ENCODE measurements at places on chromosomes 2 and 18.

- DNase-seq = no peak
Observed at GRCh38 chr2:237754182-237754581, 44.4 kb upstream of the RBM44 start.

DNA sequence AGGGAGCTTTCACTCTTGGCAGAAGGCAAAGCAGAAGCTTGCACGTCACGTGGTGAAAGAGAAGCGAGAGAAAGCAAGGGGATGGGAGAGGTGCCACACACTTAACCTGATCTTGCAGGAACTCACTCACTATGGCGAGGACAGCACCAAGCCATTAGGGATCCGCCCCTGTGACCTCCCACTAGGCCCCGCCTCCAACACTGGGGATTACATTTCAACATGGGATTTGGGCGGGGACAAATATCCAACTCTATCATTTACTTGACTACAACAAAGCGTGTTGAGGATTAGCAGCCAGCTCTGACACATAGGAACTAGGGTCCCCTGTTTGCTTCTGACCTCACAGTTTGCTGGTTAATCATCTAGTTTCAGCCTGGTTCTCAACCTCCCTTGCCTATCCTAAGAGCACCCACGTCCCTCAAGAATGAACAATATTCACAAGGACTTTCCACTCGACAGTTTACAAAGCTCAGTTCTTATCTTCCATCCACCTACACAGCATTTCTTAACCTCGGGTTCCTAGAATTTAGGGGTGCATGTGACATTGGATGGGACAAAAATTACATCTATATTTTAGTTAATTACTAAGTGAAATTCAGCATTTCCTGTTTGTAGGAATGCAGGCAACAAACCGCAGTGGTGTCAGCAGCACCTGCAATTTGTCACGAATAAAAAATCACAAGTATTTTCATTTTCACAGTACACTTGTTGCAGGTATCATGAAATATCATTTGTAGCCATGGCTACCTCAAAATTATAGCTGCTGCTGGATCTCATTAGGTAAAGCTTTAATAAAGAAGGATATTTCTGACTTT is 36.0 kb downstream of the LBH start:
- no peak for DNase-seq

DNA sequence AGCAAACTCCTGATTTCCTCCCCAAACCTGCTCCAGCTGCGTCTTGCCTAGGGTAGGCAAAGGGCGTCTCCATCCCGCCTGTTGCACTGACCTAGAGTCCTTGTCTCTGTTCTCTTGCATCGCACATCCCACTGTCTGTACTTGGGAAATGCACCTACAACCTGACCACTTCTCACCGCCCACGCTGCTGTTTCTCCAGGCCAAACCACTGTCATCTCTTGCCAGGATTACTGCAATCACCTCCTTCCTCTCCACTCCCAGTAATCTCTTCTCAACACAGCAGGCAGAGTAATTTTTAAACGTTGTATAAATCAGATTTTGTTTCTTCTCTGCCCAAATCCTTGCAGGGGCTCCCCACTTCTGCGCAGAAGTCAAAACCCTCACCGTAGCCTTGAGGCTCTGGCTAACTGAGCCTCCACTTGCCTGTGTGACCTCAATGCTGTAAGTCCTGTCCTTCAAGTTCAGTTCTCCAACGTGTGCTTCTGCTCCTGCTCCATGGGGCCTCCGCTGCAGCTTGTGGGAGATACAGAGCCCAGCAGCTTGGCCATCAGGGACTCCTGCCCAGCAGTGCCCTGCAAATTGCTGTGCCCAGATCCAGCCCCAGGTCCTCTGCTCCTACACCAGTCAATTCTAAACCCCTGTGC is 27.7 kb upstream of the SEMA4C start:
- DNase-seq = no peak

DNA sequence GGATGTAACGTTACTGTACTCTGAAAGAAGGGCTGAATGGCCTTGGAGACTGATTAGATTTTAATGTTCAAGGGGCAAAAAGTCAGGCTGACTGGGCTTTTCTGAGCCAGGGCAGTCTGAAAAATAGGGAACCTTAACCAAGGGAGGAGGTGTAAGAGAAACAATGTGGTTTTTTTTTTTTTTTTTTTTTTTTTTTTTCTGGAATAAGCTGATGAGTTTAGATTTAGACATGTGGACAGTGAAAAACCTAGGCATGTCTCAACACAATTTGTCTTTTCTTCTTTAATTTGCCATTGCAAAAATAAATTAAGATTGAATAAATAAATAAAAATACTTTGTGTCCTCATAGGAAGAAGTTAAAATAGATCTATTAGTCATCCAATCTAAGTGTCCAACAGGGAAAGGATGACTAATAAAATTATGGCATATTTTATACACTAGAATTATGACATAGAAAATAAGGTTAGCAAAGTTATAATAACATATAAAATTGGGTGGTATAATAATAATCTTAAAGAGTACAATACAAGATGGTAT is 237.6 kb upstream of the TRIB2 start:
- no peak for DNase-seq

DNA sequence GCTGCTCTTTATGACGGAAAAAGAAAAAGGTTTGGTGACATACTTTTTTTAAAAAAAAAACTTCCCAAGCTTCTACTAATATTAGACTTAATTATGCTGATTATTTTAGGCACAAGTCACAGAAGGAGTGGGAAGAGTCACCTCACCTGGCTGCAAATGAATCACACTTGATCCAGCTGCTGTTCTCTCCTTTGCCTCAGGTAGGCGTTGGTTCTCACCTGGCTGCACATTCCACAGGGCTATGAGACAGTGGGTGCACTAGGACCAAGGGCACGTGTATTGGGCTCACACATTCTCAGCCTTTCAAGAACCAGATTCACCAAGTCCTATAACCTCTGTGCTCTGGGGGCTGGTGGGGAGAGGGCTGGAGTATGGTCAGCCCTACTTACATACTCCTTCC is 93.3 kb downstream of the TGFA start:
- DNase-seq = no peak

- DNase-seq = no peak
Observed at GRCh38 chr18:55433648-55434047, 154.3 kb downstream of the TCF4 start.

GRCh38 chr2:21195326-21195725 is 71.6 kb downstream of the TDRD15 start:
- no peak for DNase-seq

DNA sequence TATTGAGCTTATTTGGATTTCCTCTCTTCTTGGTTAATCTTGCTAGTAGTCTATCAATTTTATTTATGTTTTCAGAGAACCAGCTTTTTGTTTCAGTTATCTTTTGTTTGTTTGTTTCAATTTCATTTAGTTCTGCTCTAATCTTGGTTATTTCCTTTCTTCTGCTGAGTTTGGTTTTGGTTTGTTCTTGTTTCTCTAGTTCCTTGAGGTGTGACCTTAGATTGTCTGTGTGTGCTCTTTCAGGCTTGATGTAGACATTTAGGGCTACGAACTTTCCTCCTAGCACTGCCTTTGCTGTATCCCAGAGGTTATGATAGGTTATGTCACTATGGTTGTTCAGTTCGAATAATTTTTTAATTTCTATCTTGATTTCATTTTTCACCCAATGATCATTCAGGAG is 141.6 kb downstream of the ZNF236 start:
- no peak for DNase-seq

GRCh38 chr2:143946436-143947391 is 573.2 kb downstream of the ZEB2 start:
- no peak for DNase-seq

- DNase-seq = no peak
Observed at GRCh38 chr2:85396531-85397470, 13.4 kb downstream of the CAPG start.

- DNase-seq = no peak
Observed at GRCh38 chr18:63773551-63773950, 1.7 kb upstream of the SERPINB7 start.

GRCh38 chr2:226902041-226902966 is 66.5 kb downstream of the RHBDD1 start:
- no peak for DNase-seq

GRCh38 chr18:12839057-12839525 is 44.9 kb downstream of the PTPN2 start:
- DNase-seq = no peak

DNA sequence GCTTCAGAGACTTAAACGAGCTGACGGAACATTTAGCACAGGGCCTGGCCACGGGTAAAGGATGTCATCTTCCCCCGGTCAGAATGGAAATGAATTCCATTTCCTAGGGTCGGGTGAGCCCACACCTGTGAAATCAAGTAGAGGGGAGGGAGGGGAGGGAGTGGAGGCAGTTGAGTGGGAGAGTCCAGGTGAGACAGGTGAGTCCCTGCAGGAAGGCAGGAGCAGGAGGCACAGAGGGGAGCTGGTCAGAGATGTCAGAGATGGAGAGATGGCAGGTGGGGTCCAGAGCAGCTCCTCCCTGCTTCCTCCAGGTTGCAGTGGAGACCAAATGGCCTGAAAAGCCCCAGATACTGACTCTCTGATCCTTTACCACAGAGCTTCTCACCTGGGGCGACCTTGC is 55.2 kb downstream of the SH3BP4 start:
- DNase-seq = no peak

GRCh38 chr18:987325-988186 is 82.9 kb downstream of the ADCYAP1 start:
- DNase-seq = no peak

GRCh38 chr2:218286570-218287459 is 5.5 kb downstream of the TMBIM1 start:
- DNase-seq = peak; percentile 70

- no peak for DNase-seq
Observed at GRCh38 chr2:108858894-108859293, 72.3 kb downstream of the CCDC138 start.

- DNase-seq = no peak
Observed at GRCh38 chr2:133581010-133581760, 12.9 kb upstream of the NCKAP5 start.

GRCh38 chr2:49286045-49286444 is 131.7 kb upstream of the FSHR start:
- DNase-seq = no peak

DNA sequence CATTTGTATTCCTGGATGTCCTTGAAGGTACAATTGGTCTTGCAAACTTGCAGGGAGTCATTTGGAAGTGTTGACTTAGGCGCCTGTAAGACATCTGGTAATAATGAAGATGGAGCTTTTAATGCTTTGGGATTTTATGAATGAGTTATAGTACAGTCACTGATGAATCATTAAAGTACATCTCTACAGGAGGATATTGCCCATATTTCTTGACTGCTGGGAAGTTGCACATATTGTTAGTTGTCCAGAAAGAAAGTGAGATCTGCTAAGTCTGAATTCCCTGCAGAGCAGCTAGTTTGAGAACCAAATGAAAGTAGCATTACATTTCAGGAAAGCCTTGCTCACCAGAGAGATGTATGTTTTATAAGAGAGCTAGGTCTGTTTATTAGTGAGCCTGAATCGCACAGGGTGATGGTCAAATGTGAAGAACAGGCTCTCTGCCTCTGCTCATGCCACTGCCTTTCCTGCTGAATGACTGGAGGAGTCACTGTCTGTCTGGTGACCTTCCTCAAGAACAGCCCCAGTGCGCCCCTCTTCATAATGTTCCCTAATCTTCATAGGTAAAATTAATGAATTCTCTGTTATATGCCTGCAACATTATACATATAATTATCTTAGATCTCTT is 138.9 kb upstream of the KLHL14 start:
- DNase-seq = no peak

- DNase-seq = no peak
Observed at GRCh38 chr2:168956392-168956791, 55.3 kb downstream of the G6PC2 start.

- no peak for DNase-seq
Observed at GRCh38 chr18:13579874-13580273, 146.5 kb downstream of the FAM210A start.

DNA sequence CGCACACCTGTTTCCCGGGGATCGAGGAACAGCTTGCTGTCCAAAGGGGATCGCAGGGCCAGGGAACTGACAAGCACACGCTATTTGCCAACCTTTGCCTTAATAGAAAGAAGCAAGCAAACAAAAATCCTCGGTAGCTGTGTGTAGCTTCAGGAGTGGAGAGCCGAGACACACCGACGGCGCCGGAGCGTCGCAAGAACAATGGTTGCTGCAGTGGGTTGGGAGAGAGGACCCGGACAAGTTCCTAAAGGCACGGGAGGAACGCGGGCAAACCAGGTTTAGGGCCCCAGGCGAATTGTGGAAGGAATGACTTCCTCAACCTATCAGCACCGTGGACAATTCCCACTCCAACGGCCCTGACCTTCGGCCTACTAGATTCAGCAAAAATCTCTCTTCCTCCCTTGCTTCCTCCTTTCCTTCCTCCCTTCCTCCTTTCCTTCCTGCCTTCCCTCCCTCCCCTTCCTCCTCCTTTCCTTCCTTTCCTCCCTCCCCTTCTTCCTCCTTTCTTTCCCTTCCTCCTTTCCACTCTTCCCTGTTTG is 4.9 kb upstream of the NEUROD1 start:
- no peak for DNase-seq

DNA sequence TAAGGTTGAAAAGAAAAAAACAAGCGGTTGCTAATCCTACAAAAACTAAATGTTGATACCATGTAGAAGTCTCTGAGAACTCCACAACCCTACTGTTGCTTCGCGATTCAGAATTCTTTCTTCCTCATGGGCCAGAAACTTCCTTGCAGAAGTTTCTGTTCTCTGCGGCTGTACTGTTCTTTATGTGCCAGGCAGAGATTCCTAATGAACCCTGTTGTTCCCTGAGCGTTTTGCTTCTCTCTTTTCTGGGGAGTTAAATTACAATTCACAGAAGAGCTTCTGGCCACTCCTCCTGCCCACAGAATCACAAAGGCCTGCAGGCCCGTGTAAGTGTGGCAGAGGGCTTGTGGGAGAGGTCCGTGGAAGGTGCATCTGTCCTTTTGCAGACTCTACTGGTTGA is 1.8 kb upstream of the THNSL2 start:
- no peak for DNase-seq

- no peak for DNase-seq
Observed at GRCh38 chr2:199740111-199740428, 110.9 kb downstream of the FTCDNL1 start.

GRCh38 chr2:239927424-239927981 is 97.6 kb downstream of the NDUFA10 start:
- DNase-seq = no peak

DNA sequence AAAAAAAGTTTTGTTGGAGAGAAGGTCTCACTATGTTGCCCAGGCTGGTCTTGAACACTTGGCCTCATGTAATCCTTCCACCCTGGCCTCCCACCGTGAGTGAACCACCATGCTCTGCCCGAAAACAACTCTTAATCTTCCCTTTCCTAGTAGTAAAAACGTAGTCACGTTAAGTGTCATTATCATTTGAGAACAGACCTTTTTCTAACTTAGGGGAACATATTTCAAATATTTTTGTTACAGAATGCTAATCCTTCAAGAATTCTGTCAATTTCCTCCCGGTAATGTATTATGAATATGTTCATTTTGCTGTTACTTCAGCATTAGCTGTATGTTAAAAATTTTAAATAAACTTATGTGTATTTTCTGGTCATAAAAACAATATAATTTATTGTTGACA is 49.7 kb downstream of the MTA3 start:
- no peak for DNase-seq

GRCh38 chr18:50453014-50453680 is 78.3 kb downstream of the SKA1 start:
- DNase-seq = no peak

GRCh38 chr2:3728104-3729054 is 25.0 kb downstream of the DCDC2C start:
- DNase-seq = no peak
